ENCODE measurements at places on chromosomes 3 and 15.

GRCh38 chr15:72375501-72375845 is 341 bp downstream of the HEXA start:
- peaks cover 59% of the 10 kb centered on the region for H3K4me1 ChIP-seq
- H3K4me3 ChIP-seq = peak overlapping the region; percentile 85
- no peaks in the 10 kb centered on the region for H3K27me3 ChIP-seq
- no peak for DNase-seq
- peaks cover 10% of the 10 kb centered on the region for H3K36me3 ChIP-seq
- peak overlapping the region; percentile 96 for H3K27ac ChIP-seq

DNA sequence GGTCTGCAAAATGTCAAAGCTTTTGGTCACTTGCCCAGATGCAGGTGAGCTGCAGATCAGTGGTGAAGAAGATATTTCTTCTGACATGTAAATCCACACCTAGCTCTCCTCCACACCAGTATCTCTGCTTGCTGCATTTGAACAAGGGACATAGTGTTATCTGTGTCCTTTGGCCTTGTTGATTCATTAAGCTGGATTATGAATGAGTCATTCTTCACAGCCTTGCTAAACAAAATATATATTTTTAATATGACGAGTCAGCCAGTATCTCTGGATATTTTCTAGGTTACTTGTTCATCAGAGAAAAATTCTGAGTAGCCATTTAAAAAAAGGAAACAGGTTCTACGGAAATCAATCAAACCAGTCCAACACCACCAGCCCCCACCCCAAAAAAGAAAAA is 190.6 kb upstream of the ADAMTS9 start:
- no peaks in the 10 kb centered on the region for H3K27me3 ChIP-seq
- no peak overlapping the region for H3K27ac ChIP-seq
- no peaks in the 10 kb centered on the region for H3K4me1 ChIP-seq
- no peak for DNase-seq
- no peak overlapping the region for H3K4me3 ChIP-seq
- no peaks in the 10 kb centered on the region for H3K36me3 ChIP-seq

DNA sequence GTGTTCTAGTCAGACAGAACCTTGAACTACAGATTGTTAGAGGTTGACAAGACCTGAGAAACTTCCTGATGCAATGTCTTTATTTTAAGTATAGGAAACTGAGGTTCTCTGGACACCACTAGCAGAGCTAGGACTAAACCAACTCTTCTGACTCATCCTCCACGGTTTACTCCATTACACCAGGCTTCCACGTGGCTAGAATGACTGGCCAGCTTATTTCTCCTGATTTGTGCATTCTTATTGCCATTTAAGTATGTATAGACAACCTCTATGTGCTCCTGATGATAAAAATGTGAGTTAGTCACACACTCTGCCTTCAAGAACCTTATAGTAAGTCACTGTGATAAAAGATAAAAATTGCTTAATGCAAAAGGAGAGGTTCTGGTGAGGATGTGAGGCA is 182.7 kb downstream of the MEX3B start:
- no peaks in the 10 kb centered on the region for H3K27me3 ChIP-seq
- DNase-seq = no peak
- peaks cover 9% of the 10 kb centered on the region for H3K4me1 ChIP-seq

GRCh38 chr15:63920504-63921175 is 86.9 kb upstream of the HERC1 start:
- no peak overlapping the region for H3K27ac ChIP-seq
- H3K4me1 ChIP-seq = peaks cover 4% of the 10 kb centered on the region
- H3K27me3 ChIP-seq = no peaks in the 10 kb centered on the region
- no peak overlapping the region for H3K4me3 ChIP-seq

DNA sequence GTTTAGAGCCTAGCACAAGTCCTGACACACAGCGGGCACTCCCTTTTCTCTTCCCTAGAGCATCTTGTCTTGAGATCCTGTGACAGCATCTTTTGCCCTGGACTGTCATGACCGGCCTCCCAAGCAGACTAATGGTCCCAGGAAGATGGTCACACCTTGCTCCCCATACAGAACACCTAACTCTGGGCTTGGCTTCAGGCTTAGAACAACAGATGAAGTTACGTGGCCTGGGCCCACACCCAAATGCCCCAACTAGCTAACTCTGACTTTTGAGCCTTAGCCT is 781 bp upstream of the IP6K1 start:
- H3K27ac ChIP-seq = peak overlapping the region; percentile 99
- peaks cover 38% of the 10 kb centered on the region for H3K4me1 ChIP-seq
- no peak overlapping the region for H3K4me3 ChIP-seq
- peaks cover 15% of the 10 kb centered on the region for H3K36me3 ChIP-seq
- no peak for DNase-seq
- H3K27me3 ChIP-seq = no peaks in the 10 kb centered on the region
